Left ventricle myocardium inferior (tissue), 1 donor: ENCODE measurements at places on chromosomes 12 and 14.

GRCh38 chr14:103560691-103561090 lies 1.8 kb downstream of the BAG5 start:
- peaks cover 27% of the 10 kb centered on the region for H3K36me3 ChIP-seq
- peak overlapping the region; percentile 98 for H3K4me3 ChIP-seq
- peak overlapping the region; percentile 99 for H3K27ac ChIP-seq
- no peak for DNase-seq

- H3K4me3 ChIP-seq, result no peak overlapping the region
- H3K27me3 ChIP-seq, result no peaks in the 10 kb centered on the region
- no peak for DNase-seq
- peak overlapping the region; percentile 36 for H3K27ac ChIP-seq
- no peaks in the 10 kb centered on the region for H3K36me3 ChIP-seq
These were observed 26.0 kb downstream of the WBP11 start for GRCh38 chr12:14777271-14777670.

- no peak overlapping the region for H3K4me3 ChIP-seq
- peaks cover 11% of the 10 kb centered on the region for H3K4me1 ChIP-seq
- H3K27me3 ChIP-seq, result no peaks in the 10 kb centered on the region
- no peaks in the 10 kb centered on the region for H3K36me3 ChIP-seq
These were observed 26.2 kb downstream of the PAWR start for GRCh38 chr12:79664518-79664917.

DNA sequence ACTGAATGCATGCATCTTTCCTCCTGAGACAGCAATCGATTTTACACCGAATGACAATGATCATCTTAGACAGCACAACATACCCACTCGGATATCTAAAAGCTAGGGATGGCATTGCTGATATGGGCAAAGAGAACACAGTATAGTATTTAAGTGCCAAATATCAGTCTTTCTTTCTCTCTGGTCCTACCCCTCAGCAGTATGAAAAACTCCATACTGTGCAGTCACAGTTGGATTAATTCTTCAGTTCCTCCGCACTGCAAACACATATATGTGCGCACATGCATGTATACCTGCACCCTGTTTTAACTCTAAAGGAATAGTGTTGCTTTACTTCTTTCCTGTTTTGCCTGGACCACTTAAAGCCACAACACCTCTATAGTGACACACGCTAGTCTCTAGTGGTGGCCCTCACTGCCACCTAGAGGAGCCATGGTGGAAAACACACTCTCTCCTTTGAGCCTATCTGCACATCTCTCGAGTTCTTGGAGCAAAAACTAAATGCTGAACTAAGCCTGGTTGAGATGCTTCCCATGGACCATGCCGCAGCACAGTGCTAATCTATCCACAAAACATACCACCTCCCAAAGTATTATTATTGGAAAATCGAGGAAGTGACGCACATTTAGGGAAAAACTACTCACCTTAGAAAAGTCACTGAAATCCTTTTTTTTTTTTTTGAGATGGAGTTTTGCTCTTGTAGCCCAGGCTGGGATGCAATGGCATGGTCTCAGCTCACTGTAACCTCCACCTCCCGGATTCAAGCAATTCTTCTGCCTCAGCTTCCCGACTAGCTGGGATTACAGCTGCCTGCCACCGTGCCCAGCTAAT lies 11.9 kb downstream of the TMEM52B start:
- no peak overlapping the region for H3K27ac ChIP-seq
- no peaks in the 10 kb centered on the region for H3K36me3 ChIP-seq
- H3K27me3 ChIP-seq, result peaks cover 2% of the 10 kb centered on the region
- peak; percentile 34 for DNase-seq
- peaks cover 13% of the 10 kb centered on the region for H3K4me1 ChIP-seq

- H3K27me3 ChIP-seq, result no peaks in the 10 kb centered on the region
- H3K36me3 ChIP-seq, result no peaks in the 10 kb centered on the region
- peaks cover 13% of the 10 kb centered on the region for H3K4me1 ChIP-seq
- H3K27ac ChIP-seq, result peak overlapping the region; percentile 36
- peak overlapping the region; percentile 74 for H3K4me3 ChIP-seq
These were observed 580 bp downstream of the SALL2 start for GRCh38 chr14:21525571-21525961.

DNA sequence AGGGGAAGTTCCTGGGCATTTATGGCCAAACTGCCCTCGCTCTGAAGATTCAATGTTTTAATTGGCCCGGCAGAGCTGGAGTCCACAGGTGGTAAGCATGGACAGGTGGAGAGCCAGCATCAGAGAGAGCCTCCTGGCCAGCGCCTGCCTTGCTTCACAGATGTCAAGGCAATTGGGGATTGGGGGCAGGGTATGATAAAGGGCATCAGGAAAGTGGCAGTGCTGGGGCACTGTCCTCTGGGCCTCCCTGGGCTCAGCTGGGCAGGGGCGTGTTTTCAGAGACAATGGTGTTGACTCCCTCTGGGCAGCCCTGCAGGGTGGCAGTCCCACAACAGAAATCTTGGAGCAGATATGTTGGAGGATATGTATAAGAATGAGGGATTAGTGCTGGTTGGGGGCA lies 237.3 kb downstream of the CACNA1C start:
- H3K27me3 ChIP-seq, result no peaks in the 10 kb centered on the region
- peaks cover 100% of the 10 kb centered on the region for H3K4me1 ChIP-seq
- no peak overlapping the region for H3K4me3 ChIP-seq
- DNase-seq, result no peak

GRCh38 chr14:30882431-30882830 lies 8.1 kb downstream of the COCH start:
- no peaks in the 10 kb centered on the region for H3K36me3 ChIP-seq
- H3K4me1 ChIP-seq, result no peaks in the 10 kb centered on the region
- no peak for DNase-seq
- H3K4me3 ChIP-seq, result no peak overlapping the region

DNA sequence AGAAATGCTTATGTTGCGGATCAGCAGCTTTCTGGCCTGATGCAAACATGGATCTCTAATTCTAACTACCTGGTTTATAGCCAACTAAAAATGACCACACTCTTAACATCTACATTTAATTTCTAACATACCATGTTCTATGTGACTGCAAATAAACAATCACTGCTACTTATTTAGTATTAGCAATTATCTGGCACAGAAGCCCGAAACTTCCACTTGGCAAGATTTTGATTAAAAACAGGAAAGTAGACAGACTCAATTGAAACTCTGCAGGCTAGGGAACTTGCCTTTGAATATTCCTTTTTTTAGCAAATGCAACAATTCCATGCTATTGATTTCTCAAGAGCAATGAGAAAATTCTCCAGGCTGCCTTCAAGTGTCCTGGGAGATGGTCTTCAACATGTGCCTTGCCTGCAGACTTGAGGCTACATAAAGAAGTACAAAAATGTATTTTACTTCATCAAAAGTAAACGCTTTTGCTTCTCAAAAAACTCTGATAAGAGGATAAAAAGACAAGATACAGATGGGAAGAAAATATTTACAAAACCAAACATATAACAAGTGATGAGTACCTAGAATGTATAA lies 9.1 kb upstream of the TMCC3 start:
- no peak overlapping the region for H3K4me3 ChIP-seq
- no peak overlapping the region for H3K27ac ChIP-seq
- H3K4me1 ChIP-seq, result peaks cover 5% of the 10 kb centered on the region
- H3K36me3 ChIP-seq, result no peaks in the 10 kb centered on the region

- H3K27me3 ChIP-seq, result no peaks in the 10 kb centered on the region
- no peak overlapping the region for H3K4me3 ChIP-seq
- no peak for DNase-seq
- no peak overlapping the region for H3K27ac ChIP-seq
These were observed 503.0 kb upstream of the LMO3 start for GRCh38 chr12:17108877-17109541.

- peaks cover 5% of the 10 kb centered on the region for H3K4me1 ChIP-seq
- no peaks in the 10 kb centered on the region for H3K27me3 ChIP-seq
- H3K36me3 ChIP-seq, result no peaks in the 10 kb centered on the region
- DNase-seq, result no peak
- H3K27ac ChIP-seq, result no peak overlapping the region
These were observed 20.9 kb downstream of the AKAP6 start for GRCh38 chr14:32350020-32350419.

DNA sequence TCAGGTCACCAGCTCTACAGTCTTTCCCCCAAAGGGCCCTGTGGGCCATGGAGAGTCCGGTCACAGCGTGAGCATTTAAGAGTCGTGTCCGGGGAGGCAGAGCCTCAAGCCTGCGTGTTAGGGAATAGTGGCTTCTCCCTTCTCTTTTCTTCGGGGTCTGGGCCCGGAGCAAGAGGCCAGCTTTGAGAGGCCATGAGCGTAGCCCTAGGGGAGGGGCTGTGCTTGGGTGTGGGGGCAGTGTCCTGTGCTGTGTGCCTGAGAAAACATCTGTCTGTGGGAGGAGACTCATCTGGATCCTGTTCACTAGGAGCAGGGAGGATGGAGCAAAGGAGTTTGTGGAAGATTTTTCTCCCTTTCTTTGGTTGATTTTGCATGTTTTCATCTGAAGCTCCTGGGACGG lies 5.3 kb downstream of the LRP1-AS start:
- peak overlapping the region; percentile 99 for H3K27ac ChIP-seq
- no peak for DNase-seq
- no peaks in the 10 kb centered on the region for H3K27me3 ChIP-seq
- peaks cover 96% of the 10 kb centered on the region for H3K4me1 ChIP-seq

GRCh38 chr14:67814821-67815220 lies 1.6 kb downstream of the ZFYVE26 start:
- H3K27ac ChIP-seq, result no peak overlapping the region
- H3K36me3 ChIP-seq, result peaks cover 31% of the 10 kb centered on the region
- H3K4me3 ChIP-seq, result no peak overlapping the region
- H3K4me1 ChIP-seq, result peaks cover 33% of the 10 kb centered on the region
- no peak for DNase-seq
- no peaks in the 10 kb centered on the region for H3K27me3 ChIP-seq

DNA sequence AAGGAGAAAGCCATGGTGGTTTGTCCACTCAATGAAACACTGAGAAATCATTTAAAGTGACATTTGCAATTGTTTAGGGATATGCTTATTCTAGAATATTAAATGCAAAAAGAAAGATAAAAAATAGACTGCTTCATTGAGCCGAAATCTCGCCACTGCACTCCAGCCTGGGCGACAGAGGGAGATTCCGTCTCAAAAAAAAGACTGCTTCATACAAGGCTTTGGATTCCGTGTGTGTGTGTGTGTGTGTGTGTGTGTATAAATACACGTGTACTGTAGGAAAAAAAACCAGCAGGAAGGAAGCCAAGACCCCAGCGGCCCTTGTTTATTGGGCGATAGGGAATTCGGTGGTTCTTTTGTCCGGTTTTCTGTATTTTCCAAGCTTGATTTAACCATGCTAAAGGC lies 3.2 kb upstream of the ZNF839 start:
- H3K4me1 ChIP-seq, result peaks cover 64% of the 10 kb centered on the region
- no peaks in the 10 kb centered on the region for H3K36me3 ChIP-seq
- no peaks in the 10 kb centered on the region for H3K27me3 ChIP-seq
- peak overlapping the region; percentile 97 for H3K27ac ChIP-seq
- peak overlapping the region; percentile 68 for H3K4me3 ChIP-seq

GRCh38 chr14:75126679-75127473 lies at the start of gene NEK9:
Gene NEK9, minus strand, starts transcription at chr14:75127048. Its CDS starts 127 bp downstream, at chr14:75126921.
- H3K36me3 ChIP-seq, result no peaks in the 10 kb centered on the region
- peak; percentile 93 for DNase-seq
- H3K4me1 ChIP-seq, result peaks cover 54% of the 10 kb centered on the region
